AG09319 (cell line): ENCODE measurements at places on chromosomes 11 and 22.

- DNase-seq, result no peak
These were observed 127.2 kb upstream of the SLC5A12 start for GRCh38 chr11:26849036-26849435.

DNA sequence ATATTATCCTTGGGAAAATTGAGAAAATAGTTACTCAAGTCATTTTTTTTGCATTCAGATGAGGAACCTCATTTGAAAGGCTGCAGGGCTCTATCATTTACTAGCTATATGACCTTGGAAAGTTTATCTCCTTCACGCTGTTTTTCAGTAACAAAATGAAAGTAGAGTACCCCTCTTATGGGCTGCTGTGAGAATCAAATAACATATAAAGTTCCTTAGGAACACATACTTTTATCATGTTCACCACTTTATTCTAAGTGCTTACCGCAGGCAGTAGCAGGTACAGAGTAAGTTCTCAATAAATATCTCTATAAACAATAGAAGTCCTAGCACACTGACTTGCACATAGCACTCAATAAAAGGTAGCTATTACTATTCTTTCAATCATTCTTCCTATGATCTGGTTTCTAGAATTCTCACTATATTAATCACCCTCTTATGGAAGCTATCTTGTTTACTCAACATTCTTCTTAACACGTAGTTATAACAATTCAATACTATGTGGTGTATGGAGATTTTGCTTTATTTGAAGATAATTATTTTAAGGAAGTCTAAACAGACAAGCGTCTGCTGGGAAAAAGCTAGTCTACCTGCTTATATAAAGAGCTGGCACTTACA lies 1.9 kb downstream of the C11orf71 start:
- no peak for DNase-seq

DNA sequence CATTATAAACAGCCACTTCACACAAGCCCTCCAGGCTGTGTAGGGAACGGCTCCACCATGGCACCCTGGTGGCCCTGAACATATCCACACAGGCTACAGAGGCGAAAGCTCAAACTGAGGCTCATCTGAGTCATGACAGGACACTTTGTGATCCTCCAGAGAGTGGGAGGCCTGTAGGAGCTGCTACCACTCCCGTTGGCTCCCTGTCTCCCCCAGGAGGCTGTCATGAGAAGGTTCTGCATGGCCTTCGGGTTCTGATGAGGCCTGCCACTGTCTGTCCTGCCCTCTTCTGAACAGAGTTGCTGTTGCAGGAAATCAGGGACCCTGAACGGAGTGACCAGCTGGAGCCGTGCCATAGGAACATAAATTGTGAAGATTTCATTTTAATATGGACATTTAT lies 23.8 kb upstream of the ALDH3B2 start:
- DNase-seq, result no peak

DNA sequence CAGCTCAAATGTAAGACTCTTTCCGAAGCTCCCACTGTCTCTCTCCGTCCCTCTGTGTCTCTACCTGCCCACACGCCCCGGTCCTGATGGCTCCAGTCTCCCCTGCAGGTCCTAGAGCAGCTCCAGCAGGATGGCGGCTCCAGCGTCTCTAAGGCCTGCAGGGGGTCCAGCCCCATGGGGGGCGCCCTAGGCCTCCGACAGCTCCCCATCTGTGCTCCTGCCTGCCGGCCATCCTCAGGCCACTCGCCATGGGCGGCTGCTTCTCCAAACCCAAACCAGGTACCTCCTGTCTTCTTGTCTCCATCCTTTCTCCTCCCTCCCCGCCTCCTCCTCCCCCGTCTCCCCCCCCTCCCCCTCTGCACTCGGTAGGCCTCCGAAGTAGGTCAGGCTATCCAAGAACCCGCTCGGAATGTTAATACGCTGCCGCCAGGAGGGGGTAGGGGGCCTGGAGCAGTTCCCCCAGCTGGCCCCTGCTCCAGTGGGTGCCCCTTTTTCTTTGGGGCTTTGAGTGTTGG lies 699 bp downstream of the AIFM3 start:
- no peak for DNase-seq

- DNase-seq, result no peak
These were observed 10.9 kb downstream of the ZNF74 start for GRCh38 chr22:20404881-20405280.

DNA sequence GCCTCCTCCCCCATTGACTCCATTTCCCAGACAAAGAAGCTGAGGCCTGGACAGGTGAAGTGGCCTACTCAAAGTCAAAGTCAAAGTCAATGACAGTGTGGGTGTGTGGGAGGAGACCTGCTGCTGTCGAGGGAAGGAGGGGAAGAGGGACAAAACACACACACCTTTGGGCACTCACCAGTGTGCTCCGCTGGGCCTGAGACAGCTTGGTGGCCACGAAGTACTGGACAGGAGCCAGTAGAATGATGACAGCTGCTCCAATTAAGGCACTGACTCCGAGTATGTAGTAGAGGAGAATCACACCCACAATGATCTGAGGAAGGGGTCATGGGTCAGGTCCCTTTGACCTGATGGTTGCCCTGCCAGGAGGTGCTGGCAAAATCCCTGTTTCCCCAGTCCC lies 33.6 kb downstream of the ABCC8 start:
- no peak for DNase-seq

GRCh38 chr11:64258356-64258755 lies 7.0 kb downstream of the PLCB3 start:
- no peak for DNase-seq

- no peak for DNase-seq
These were observed 23.0 kb downstream of the MOGAT2 start for GRCh38 chr11:75740681-75741080.

DNA sequence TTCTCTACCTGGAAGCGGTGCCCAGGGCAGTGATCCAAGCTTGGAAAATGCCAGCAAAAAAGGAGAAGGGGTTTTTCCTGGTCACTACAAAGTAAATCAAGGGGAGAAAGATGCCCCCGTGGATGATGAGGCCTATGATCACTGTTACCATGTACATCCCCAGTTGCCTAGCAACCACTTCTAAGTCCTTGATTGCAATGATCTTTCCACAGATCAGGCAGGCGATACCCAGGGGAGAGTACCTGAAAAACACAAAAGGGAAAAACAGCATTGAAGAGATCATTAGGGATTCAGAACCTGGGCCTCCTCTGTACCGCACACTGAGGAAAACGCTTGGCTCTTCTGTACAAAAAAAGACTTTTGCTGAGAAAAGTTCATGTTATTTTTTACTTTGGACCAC lies 127.1 kb downstream of the SLC1A2 start:
- no peak for DNase-seq

GRCh38 chr11:125285844-125286243 lies 121.3 kb downstream of the PKNOX2 start:
- no peak for DNase-seq
